ENCODE measurements at places on chromosomes 3 and 15. TPM values are rescaled to one million over a fixed set of nuclear protein-coding genes. Genes with fewer than 3 reads are reported as not detected.

- DNase-seq = no peak
Measured at GRCh38 chr3:167030082-167030725, 349.9 kb downstream of the ZBBX start.

DNA sequence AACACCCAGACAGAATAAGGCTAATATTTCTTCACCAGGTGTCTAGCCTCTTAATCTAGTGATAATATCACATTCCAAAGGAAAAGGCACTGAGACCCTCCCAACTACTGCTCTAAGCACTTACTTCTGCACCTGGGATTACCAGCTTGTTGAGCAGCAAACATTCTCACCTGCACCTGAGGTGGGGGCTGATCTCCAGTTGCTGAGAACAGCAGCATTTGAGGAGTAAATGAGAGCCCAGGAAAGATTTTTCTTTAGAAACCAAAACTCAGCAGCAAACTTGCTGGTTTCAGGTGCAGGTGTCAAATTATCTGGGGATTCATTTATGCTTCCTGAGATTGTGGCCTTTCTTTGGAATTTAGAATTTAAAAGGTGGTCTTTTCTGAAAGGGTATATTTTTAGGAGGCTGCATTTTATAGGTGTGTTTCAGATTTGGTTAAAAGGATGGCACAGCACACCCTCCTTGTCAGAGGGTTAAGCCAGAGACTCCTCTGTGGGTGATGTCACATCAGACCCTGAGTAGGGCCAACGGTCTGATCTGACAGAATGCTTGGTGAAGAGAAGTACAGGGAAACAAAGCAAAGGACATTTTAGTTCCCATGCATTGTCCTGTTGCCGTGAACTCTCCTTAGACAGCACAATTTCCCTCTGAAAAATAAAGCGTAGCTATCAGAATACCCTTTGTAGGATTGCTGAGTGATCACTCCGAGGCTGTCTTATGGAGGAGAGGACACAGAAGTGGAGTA lies 411.0 kb upstream of the ATP11B start:
- no peak for DNase-seq

GRCh38 chr3:101796077-101796680 lies 17.2 kb downstream of the NXPE3 start:
- no peak for DNase-seq

DNA sequence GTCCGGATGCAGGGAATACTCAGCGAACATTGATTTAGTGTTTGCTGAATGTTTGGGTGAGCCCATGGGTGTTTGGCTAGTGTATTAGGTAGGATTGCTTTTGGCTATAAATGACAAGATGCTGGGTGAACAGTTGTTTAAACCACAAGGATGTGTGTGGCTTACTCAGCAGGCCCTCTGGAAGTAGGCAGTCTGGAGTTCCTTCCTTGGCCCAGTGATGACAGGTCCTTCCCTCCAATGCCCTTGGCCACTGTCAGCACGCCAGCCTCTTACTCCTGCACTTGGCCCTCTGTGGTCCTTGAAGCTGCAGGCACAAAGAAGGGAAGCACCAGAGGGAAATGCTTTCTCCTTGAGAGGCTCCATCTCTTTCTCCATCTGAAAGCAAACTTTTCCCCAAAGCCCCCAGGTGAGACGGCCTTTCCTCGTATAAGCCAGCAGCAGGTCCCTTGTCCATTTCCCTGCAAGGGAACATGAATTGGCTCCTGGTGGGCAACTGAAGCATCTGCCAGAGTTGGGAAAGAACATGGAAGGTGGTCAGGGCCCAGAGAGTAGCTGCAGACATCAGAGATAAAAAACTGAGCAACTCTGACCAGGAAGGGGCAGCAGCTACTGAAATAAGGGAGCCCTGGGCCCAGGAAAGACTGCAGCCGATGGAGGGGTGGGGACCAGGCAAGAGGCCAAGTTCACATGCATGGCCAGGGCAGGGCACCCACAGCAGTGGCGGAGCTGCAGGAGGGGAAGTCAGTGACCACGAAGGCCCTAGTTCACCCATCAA lies 105.0 kb downstream of the TPRA1 start:
- DNase-seq = no peak

- DNase-seq = no peak
Measured at GRCh38 chr15:99057697-99058420, 47.0 kb upstream of the SYNM start.

GRCh38 chr3:53753518-53754183 lies 92.6 kb downstream of the CHDH start:
- DNase-seq = no peak

- no peak for DNase-seq
Measured at GRCh38 chr15:48925714-48926223, 38.0 kb downstream of the SHC4 start.

DNA sequence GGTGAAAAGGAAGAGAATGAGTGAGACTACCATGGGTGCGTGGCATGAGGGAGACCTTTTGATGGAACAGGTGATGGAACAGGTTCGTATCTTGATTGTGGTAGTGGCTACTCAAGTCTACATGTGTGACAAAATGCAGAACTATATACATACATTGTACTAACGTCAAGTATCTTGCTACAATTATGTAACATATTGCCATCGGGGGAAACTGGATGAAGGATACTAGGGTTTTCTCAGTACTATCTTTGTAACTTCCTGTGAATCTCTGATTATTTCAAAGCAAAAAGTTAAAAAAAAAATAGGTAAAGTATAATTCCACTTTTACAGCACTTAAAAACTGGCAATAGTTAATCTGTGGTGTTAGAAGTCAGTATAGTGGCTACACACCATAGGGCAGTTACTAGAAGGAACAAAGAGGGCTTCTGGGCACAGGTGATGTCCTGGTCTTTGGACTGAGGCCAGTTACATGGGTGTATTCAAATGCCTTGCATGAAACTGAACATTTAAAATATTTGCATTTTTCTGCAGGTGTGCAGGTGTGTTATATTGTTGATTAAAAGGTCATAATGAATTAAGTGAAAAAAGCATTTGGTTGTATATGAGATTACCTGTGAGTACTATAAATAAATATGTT lies 61.4 kb downstream of the LRRK1 start:
- no peak for DNase-seq

DNA sequence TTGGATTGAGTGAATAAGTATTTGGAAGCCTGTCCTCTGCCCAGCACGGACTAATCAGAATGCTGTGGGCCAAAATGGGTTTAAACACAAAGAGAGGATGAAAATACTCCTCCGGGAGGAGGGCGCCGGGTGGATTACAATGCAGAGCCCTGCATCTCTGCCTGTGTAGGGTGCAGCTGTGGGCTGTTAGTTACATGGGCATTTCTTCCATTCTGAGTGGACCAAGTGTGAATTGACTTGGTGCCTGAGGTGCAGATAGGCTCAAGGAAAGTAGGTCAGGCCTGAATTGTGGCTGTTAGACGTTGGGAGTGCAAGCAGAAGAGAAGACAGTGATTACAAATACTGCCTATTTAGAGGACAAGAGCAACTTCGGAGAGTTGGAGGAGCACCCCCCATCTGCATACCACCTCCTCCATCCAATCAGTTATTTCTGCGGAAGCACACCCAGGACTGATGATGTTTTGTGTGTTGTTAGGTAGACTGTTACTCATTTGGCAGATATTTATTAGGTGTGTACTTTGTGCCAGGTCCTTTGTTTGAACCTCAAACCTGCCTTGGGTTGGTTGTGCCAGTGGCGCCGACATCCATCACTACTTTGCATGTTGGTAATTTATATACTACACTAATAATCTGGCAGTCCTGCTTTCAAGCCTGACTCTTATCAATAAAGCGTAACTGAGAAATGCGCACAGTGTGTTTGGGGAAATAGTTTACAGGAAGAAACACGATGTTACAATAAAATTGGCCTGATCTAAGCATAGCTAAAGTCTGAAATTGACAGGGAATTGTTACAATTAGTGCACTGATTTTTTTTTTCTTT lies 33.0 kb downstream of the PTPRG start:
- no peak for DNase-seq

DNA sequence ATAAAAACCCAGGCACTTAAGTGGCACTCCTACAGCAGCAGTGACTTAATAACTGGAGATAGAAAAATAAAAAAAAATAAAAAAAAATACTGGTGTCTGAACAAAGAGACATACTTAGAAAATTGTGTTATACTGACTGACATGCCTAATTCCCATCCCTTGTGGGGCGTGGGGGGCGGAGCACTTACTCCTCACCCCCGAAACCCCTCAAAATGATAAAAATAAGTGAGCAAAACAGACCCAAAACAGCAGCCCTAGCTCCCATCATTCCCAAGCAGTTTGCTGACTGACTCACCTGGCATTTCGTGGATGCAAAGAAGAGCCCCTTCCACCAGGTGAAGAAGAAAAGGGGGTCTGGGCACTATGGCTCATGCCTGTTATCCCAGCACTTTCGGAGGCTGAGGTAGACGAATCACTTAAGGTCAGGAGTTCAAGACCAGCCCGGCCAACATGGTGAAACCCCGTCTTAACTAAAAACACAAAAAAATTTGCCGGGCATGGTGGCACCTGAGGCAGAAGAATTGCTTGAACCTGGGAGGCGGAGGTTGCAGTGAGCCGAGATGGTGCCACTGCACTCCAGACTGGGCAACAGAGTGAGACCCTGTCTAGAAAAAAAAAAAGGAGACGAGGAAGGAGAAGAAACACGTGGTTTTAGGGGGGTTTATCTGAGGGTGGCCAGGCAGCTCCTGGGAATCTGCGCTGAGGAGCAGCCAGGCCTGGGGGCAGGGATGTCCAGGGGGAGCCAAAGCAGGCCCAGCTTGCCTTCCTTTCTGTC lies 50.8 kb upstream of the BLM start:
- no peak for DNase-seq

DNA sequence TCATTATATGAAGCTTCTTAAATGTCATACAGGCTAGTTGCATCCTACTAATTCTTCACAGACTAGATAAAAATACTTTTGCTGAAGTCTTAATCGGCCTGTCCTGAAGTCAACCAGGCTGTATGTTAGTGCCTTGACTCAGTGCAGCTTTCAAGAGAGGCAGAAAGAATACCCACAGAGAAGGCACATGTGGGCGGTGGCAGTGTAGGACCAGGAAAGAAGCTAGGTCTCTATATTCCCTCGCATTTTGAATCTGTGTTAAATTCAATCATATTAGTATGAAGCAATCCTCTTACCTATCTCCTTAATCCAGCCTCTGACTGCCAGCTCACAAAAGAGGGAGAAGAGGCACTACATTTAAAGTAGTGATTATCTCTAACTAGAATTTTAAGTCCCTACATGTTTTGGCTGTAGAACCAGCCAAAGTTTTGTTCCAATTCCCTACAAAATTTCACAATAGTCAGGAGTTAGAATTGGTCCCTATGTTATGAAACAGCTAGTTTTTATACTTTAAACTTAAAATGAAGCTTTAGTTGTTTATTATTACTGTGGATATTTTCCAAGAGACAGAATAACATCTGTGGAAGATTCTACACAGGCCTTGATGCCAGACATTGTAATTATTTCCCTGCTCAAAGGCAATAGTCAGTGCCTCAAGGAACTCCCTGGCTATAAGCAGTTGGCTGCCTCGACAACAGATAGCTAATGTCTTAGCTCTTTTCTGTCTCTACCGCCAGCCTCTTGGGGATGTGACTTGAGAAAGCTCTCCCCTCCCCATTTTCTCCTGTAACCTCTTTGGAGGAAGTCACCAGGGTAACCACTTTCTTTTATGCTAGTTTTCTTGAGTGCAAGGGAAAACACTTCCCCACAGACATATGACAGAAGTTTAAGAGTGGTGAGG lies 31.9 kb downstream of the CRTC3 start:
- peak; percentile 68 for DNase-seq

DNA sequence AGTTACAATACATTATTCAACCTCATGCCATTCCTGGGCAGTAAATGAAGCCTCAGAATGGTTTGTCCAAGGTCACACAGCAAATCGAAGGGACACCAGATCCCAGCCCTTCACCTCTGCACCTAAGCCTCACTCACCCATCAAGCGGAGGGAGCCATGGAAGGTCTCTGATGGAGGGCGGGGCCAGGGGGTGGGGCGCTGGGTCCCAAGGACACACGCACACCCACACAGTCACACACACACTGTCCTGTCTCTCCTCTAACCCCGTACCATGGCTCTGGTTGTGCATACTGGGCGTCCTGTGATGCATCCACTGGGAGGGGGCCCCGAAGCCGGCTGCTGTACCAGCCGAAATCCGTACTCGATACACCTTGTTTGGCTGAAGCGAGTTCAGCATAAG lies 15.3 kb upstream of the IGDCC3 start:
- no peak for DNase-seq

- DNase-seq = no peak
Measured at GRCh38 chr15:58212909-58213526, 74.8 kb downstream of the AQP9 start.

DNA sequence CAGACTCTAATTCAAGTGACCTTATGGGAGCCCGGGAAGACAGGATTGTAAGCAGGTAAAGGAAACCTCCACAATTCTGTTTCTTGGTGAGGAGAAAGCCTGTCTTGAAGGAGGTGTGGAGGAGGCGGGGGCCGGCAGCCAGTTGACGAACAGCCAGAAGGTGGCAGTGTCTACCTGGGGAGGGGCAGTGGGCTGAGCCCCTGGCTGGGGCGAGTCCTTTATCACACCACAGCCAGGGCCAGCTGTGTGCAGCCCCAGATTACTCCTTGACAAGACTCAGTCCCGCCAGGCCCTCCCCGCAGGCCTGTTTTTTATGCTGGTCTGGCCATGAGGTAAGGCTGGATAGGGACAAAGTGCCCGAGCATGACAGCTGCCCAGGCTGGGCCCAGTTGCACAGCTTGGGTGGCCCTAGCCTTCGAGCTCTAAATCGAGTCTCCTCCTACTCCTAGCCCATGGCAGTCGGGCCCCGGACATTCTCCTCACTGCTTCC lies 40.9 kb upstream of the IDH2 start:
- peak; percentile 51 for DNase-seq

- no peak for DNase-seq
Measured at GRCh38 chr3:20073683-20074082, 33.4 kb downstream of the KAT2B start.

- DNase-seq = no peak
Measured at GRCh38 chr15:26200427-26200826, 337.3 kb upstream of the ATP10A start.

DNA sequence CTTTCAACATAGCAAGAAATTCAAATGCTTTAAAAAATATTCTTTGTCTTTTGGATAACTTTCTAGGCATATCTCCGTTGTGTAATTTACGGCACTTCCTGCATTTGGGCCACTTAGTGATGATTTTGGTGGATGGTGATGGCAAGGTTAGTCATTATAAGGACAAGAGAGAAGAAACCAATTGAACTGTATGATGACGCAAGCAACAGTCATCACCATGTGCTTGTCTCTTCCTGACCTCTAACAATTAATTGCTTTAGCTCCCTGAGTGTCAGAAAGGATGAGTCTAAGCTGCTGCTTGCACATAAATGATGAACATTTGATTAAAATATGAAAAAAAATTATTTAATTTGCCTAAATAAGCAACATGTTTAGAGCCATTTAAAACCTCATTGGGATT lies 11.3 kb upstream of the P2RY12 start:
- DNase-seq = no peak

- no peak for DNase-seq
Measured at GRCh38 chr15:50219820-50220219, 37.8 kb downstream of the SLC27A2 start.

The ZNF501 gene
- polyA plus RNA-seq = 9.5 TPM

The UPK1B gene
- 0.09 TPM for polyA plus RNA-seq

The SERINC4 gene
- not detected for polyA plus RNA-seq

The LIPH gene
- polyA plus RNA-seq = 3.1 TPM

Data from right lung (tissue), 10 donors.